ENCODE measurements at places on chromosomes 5 and 9. TPM values are rescaled to one million over a fixed set of nuclear protein-coding genes. Genes with fewer than 3 reads are reported as not detected.

DNA sequence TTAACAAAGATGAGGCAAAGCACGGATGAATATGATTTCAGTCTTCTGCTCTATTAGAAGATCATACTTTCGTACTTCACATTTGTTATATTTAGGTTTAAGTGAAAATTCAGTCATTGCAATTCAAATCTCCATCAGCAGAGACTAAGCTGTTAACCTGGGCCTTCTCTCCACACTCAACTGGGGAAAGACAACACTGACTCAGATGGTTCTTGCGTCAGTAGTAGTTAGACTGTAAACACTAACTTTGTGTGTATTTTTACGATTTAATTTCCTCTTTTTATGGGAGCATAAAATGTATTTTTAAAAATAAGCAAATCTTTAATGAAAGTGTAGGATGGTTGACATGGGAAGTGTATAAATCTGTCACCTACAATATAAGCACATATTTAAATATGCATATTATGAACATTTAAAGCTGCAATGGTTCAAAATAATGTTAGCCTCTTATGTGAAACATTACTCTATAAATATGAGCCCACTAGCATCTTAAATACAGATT is 42.7 kb upstream of the ZNF608 start:
- no peaks in the 10 kb centered on the region for H3K4me1 ChIP-seq
- no peak overlapping the region for H3K4me3 ChIP-seq
- DNase-seq, result no peak
- H3K27ac ChIP-seq, result no peak overlapping the region
- H3K36me3 ChIP-seq, result no peaks in the 10 kb centered on the region

DNA sequence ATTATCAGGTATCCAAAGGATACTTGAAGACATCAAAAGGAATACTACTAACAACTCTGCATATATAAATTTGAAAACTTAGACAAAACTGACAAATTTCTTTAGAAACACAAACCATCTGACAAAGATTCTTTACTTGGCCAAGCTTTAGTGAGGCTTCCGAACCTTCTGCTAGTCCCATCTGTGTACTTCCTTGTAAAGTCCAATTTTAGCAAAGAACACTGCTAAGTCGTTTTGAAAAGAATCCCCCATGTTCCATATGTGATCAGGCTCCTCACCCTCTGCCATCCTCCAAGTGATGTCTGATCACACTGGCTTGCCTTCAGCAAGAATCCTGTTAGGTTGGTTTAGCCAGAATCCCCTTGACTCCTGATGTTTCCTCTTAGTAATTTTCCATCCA is 150.0 kb upstream of the ACO1 start:
- no peak overlapping the region for H3K27ac ChIP-seq
- H3K4me1 ChIP-seq, result no peaks in the 10 kb centered on the region
- H3K4me3 ChIP-seq, result no peak overlapping the region
- H3K27me3 ChIP-seq, result no peaks in the 10 kb centered on the region
- H3K36me3 ChIP-seq, result no peaks in the 10 kb centered on the region

DNA sequence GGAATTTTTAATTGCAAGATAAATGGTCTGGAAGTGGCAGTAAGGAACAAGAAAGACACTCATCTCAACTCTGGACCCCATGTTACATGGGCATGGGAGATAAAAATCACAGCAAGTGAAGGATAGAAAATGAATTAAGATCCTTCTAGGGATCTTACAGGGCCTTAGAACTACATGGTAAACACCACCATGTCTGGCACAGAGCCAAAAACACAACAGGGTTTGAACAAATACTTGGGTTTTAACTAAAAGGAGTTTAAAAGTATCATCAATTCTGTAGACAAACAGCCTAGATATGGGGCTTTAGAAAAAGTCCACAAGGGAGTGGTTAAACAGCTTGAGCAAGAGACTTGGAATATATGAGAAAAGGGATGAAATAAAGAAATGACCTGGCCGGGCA is 366.4 kb downstream of the ARL15 start:
- no peak for DNase-seq
- no peaks in the 10 kb centered on the region for H3K27me3 ChIP-seq
- H3K36me3 ChIP-seq, result peaks cover 3% of the 10 kb centered on the region
- no peak overlapping the region for H3K27ac ChIP-seq

SMIM33 gene
- total RNA-seq, result 0.26 TPM

STK32A gene
- total RNA-seq, result not detected

DNA sequence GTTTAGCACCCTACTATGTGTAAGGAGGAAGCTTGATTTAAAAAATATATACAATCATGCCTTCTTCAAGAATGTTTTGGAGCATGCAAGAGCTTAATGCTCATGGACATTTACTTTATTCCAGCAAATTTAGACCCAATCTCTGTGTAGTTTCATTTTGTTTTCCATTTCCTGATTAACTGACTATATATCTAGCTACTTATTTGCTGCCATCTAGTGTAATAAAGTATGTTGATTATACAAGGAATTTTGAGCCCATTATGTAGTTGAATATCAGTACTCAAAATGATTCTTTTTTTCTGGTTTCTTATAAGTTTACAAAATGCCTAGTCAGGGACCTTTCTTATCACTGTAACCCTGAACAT is 100.0 kb upstream of the CCDC152 start:
- no peak overlapping the region for H3K27ac ChIP-seq
- H3K4me1 ChIP-seq, result no peaks in the 10 kb centered on the region
- DNase-seq, result no peak
- H3K36me3 ChIP-seq, result peaks cover 1% of the 10 kb centered on the region
- H3K4me3 ChIP-seq, result no peak overlapping the region

GRCh38 chr5:8848997-8849594 is 696.8 kb downstream of the SEMA5A start:
- H3K4me3 ChIP-seq, result no peak overlapping the region
- no peaks in the 10 kb centered on the region for H3K4me1 ChIP-seq
- H3K36me3 ChIP-seq, result no peaks in the 10 kb centered on the region
- H3K27me3 ChIP-seq, result no peaks in the 10 kb centered on the region
- no peak for DNase-seq
- H3K27ac ChIP-seq, result no peak overlapping the region

DNA sequence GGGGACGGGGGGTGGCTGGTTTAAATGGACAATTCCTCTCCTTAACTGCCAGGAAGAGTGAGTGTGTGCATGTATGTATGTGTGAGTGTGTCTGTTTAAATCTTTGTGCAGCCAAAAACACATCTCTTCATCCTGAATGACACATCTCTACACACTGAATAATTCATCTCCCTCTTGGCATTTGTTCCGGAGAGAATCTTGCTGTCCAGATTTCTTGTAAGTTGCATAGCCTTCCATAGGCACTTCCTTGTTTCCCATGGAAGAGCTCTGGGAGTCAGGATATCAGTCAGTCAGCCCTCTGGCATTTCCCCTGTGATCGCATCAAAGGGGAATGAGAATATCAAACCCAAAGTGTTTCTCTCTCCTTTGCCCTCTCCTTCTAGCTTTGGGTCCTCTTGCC is 74.7 kb downstream of the WWC1 start:
- H3K4me1 ChIP-seq, result no peaks in the 10 kb centered on the region
- H3K36me3 ChIP-seq, result no peaks in the 10 kb centered on the region
- no peak for DNase-seq
- H3K27me3 ChIP-seq, result peaks cover 3% of the 10 kb centered on the region
- H3K27ac ChIP-seq, result no peak overlapping the region

GRCh38 chr5:141493500-141494422 is 4.9 kb downstream of the PCDHGC5 start:
- DNase-seq, result no peak
- H3K27ac ChIP-seq, result no peak overlapping the region
- peaks cover 2% of the 10 kb centered on the region for H3K36me3 ChIP-seq
- no peak overlapping the region for H3K4me3 ChIP-seq
- peaks cover 80% of the 10 kb centered on the region for H3K27me3 ChIP-seq

GRCh38 chr5:82466986-82467561 is 188.9 kb upstream of the RPS23 start:
- peaks cover 4% of the 10 kb centered on the region for H3K27me3 ChIP-seq
- H3K27ac ChIP-seq, result no peak overlapping the region
- no peak overlapping the region for H3K4me3 ChIP-seq
- no peaks in the 10 kb centered on the region for H3K36me3 ChIP-seq

FAM78A gene
- 80.0 TPM for total RNA-seq

GRCh38 chr5:30991462-30991861 is 202.0 kb upstream of the CDH6 start:
- H3K4me3 ChIP-seq, result no peak overlapping the region
- H3K27ac ChIP-seq, result no peak overlapping the region
- H3K27me3 ChIP-seq, result no peaks in the 10 kb centered on the region
- no peaks in the 10 kb centered on the region for H3K4me1 ChIP-seq
- no peaks in the 10 kb centered on the region for H3K36me3 ChIP-seq
- DNase-seq, result no peak

- peaks cover 7% of the 10 kb centered on the region for H3K4me1 ChIP-seq
- no peak overlapping the region for H3K27ac ChIP-seq
- H3K27me3 ChIP-seq, result peaks cover 3% of the 10 kb centered on the region
- no peak for DNase-seq
- H3K36me3 ChIP-seq, result no peaks in the 10 kb centered on the region
Observed at GRCh38 chr5:134460551-134460950, 48.9 kb upstream of the CDKN2AIPNL start.

DNA sequence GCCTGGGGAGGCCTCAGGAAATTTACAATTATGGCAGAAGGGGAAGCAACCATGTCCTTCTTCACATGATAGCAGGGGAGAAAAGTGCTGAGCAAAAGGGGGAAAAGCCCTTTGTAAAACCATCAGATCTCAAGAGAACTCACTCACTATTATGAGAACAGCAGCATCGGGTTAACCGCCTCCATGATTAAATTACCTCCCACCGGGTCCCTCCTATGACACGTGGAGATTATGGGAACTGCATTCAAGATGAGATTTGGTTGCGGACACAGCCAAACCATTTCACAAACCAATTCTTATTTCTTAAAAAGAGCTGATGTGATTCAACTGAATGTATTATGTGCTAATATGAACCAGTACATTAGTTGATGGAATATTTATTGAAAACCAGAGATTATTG is 63.9 kb downstream of the PARP8 start:
- peaks cover 52% of the 10 kb centered on the region for H3K36me3 ChIP-seq
- no peak for DNase-seq
- no peak overlapping the region for H3K27ac ChIP-seq
- H3K4me3 ChIP-seq, result no peak overlapping the region
- H3K27me3 ChIP-seq, result no peaks in the 10 kb centered on the region

DNA sequence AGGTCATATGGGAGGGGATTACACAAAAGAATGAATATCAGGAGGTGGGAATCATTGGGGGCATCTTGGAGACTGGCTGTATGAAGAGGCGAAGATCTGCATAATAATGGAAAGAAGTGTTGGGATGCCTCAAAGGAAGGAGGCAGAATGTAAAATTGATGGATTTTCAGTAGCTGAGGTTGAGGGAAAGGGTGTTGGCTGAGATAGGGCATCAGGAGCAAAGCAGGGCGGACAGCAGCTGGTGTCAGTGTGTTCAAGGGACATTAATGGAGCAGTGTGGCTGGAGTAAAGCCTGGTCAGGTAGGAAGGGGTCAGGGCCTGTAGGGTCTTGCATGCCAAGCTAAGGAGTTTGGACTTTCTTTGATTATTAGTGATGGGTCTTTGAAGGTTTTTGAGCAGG is 65.2 kb upstream of the TNFAIP8 start:
- peak overlapping the region; percentile 83 for H3K27ac ChIP-seq
- no peak for DNase-seq
- H3K36me3 ChIP-seq, result peaks cover 35% of the 10 kb centered on the region

DNA sequence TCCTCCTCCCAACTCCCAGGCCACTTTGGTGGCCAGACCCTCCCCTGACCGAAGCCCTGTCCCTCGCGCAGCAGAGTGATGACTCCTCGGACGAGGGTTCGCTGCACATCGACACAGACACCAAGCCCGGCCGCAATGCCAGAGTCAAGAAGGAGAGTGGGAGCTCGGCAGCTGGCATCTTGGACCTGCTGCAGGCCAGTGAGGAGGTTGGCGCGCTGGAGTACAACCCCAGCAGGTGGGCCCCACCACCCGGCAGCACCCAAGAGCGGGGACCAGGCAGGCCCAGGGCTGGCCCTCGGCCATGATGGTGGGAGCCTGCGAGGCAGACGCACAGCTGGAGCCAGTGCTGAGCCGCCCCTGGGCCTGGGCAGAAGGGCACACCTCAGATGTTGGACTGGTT is 90.6 kb downstream of the PHF2 start:
- H3K27ac ChIP-seq, result no peak overlapping the region
- DNase-seq, result peak; percentile 35
- no peak overlapping the region for H3K4me3 ChIP-seq
- no peaks in the 10 kb centered on the region for H3K36me3 ChIP-seq
- no peaks in the 10 kb centered on the region for H3K27me3 ChIP-seq

All from activated CD8-positive, alpha-beta memory T cell treated with anti-CD3 and anti-CD28 coated beads, Interleukin-2, amount 10 ng/mL, durations not matched to agents 7 days and 5 days (primary cell).